ENCODE measurements at places on chromosomes 4 and X.

GRCh38 chr4:1398681-1399507 is 7.3 kb downstream of the NKX1-1 start:
- DNase-seq: no peak

- no peak for DNase-seq
Measured at GRCh38 chrX:130295519-130296296, 27.0 kb upstream of the ZNF280C start.

DNA sequence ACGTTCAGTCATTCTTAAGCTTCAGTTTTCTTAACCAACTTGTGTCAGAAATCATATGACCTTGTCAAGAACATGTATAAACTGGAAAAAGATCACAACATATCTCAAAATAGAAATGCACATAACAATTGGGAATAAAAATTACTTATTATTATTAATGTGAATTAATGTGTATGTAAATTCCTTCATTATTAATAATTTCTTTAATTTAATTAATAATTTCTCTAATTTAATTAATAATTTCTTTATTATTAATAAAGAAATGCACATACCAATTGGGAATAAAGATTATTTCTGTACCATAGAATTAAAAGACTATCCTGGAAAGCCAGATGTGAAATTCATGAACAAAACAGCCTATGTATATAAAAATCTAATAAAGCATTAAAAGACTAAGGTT is 718.5 kb upstream of the PCDH7 start:
- DNase-seq: no peak

GRCh38 chr4:152896811-152897210 is 39.3 kb upstream of the FHDC1 start:
- no peak for DNase-seq

DNA sequence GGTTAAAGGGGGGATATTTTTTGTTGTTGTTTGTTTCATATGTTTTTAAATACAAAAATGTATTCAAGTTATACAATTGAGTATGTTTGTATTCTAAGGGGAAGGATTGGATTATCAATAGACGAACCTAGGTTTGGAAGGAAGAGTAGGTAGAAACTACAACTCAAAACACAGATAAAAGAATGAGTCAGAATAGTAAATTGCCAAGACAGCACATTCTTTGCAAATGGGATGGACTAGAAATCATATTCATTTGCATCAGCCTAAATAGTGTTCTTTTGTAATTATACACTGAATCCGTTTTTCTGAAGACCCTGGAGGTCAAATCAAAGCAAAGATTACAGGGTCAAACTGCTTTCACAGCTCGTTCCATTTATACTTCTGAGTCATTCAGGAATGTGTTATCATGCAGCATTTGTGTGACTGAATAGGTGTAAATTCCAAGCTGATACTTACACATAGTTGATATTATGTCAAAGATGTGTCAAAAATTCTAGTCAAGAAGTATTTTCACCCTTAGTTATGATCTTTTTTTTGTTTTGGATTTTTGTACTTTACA is 273.3 kb upstream of the FAT4 start:
- DNase-seq: no peak

GRCh38 chr4:107129076-107129475 is 93.0 kb upstream of the DKK2 start:
- no peak for DNase-seq
